ENCODE measurements at places on chromosomes 3 and 15. TPM values are rescaled to one million over a fixed set of nuclear protein-coding genes. Genes with fewer than 3 reads are reported as not detected.
A peak's percentile ranks its signal among the peaks of the same experiment; 100 is the strongest.

Gene PRSS50
- 4.7 TPM for total RNA-seq

- DNase-seq, result no peak
- no peak overlapping the region for H3K4me3 ChIP-seq
- no peaks in the 10 kb centered on the region for H3K4me1 ChIP-seq
- no peak overlapping the region for H3K27ac ChIP-seq
These were observed 48.7 kb upstream of the PPP4R2 start for GRCh38 chr3:72947715-72948490.

GRCh38 chr3:57133157-57133556 is 32.0 kb downstream of the IL17RD start:
- no peaks in the 10 kb centered on the region for H3K27me3 ChIP-seq
- no peak for DNase-seq
- H3K36me3 ChIP-seq, result no peaks in the 10 kb centered on the region
- H3K4me1 ChIP-seq, result no peaks in the 10 kb centered on the region
- no peak overlapping the region for H3K27ac ChIP-seq

Gene MCCC1
- 32.9 TPM for total RNA-seq

Gene GOLGA8R
- 22.2 TPM for total RNA-seq

DNA sequence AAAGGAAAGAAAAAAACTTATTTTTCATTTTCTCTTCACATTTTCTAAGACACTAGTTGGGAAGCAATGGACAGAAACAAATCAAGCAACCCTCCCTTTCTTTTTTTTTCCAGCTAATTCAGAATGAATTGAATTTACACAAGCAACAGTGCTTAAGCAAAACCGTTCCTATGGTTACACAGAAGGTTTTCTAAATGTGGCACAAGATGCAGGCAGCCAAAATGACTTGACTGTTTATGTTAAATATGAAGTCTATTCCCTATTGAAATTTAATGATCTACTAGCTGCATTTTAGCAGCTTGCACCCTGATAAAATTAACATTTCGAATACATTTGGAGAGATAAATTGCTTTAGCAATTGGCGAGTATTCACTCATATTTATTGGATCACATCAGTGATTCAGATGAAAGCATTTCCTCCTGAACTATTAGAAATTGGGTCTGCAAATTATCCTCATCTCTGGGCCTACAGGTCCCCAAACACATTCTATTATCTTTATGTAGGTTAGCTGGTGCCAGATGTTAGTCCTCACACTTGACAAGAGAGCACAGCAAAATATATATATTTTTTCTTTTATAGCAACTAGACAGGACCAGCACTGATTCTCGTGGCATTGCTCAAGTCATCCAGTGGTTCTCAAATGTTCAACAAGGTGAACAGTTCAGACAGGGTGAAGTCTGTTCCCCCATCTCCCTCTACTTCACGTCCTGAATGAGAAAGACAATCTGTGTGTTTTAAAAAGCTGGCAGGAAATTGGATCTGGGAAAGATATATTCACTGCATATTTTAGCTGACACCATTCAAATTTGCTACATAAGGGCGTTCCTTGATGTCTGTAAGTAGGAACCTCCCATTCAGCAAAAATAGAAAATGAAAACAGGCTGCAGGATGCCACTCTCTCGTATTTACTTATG is 463.6 kb upstream of the KCNMB2 start:
- no peaks in the 10 kb centered on the region for H3K36me3 ChIP-seq
- H3K27me3 ChIP-seq, result no peaks in the 10 kb centered on the region
- DNase-seq, result peak; percentile 21
- H3K27ac ChIP-seq, result peak overlapping the region; percentile 4

- H3K27ac ChIP-seq, result peak overlapping the region; percentile 5
- H3K27me3 ChIP-seq, result no peaks in the 10 kb centered on the region
- no peaks in the 10 kb centered on the region for H3K36me3 ChIP-seq
- peaks cover 7% of the 10 kb centered on the region for H3K4me1 ChIP-seq
- no peak for DNase-seq
These were observed 240.9 kb downstream of the TUSC7 start for GRCh38 chr3:116950301-116951055.

Gene CERS3
- total RNA-seq, result 0.45 TPM

DNA sequence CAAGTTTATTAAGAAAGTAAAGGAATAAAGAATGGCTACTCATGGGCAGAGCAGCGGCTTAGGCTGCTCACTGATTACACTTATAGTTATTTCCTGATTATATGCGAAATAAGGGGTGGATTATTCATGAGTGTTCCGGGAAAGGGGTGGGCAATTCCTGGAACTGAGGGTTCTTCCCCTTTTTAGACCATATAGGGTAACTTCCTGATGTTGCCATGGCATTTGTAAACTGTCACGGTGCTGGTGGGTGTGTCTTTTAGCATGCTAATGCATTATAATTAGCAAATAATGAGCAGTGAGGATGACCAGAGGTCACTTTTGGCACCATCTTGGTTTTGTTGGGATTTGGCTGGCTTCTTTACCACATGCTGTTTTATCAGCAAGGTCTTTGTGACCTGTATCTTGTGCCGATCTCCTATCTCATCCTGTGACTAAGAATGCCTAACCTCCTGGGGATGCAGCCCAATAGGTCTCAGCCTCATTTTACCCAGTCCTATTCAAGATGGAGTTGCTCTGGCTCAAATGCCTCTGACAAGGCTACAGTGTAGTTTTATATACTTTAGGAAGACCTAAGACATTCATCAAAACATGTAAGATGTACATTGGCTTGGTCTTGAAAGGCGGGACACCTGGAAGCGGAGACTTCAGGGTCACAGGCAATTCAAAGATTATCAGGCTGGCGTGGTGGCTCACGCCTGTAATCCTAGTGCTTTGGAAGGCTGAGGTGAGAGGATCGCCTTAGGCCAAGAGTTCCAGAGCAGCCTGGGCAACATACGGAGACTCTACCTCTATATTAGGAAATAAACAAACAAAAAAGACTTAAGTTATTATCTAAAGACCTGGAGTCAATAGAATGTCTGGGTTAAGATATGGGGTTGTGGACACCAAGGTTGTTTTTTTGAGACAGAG is 3.2 kb upstream of the BLOC1S6 start:
- DNase-seq, result no peak
- no peaks in the 10 kb centered on the region for H3K27me3 ChIP-seq

GRCh38 chr3:41288785-41289184 is 89.5 kb downstream of the CTNNB1 start:
- no peak overlapping the region for H3K27ac ChIP-seq
- no peak for DNase-seq
- no peaks in the 10 kb centered on the region for H3K4me1 ChIP-seq

Gene TRIM59
- total RNA-seq, result 3.3 TPM

All from thyroid gland (tissue), 4 donors.